Non-pigmented ciliary epithelial cell (primary cell): ENCODE measurements at places on chromosomes 1 and 21.

- DNase-seq: no peak
Observed at GRCh38 chr1:218430822-218431221, 85.7 kb downstream of the TGFB2 start.

DNA sequence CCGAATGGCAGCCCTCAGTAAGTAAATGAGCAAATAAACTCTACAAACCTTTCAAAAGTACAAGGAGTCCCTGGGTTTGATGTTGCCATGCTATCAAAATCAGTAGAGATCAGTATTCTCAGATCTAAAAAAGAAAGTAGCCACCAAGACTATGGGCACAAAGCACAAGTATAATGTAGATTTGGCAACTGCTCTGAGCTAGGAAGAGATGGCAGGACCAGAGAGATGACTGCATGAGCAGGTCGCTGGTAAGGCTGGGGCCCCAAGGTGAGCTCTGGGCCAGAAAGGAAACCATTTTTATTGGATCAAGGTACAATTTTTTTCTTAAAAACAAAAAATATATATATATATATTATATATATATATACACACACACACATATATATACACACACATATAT is 3.1 kb upstream of the ADORA3 start:
- DNase-seq: no peak

DNA sequence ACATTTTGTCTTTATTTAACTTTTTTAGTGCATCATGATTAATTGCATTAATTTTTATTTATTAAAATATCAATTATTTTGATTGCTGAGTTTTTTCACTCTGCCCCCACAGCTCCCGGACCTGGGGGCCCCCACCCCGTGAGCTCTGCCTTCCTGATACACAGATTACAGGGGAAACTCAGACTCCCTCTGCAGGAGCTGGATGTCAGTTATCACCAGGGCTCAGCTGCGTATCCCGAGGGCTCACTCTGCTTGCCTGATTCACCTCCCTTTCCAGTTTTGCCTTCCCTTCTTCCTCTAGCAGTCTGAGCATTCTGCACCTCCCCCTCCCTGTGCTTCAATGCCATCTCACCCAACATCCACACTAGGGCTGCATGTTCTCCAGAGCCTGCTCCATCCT is 98.2 kb downstream of the ATP1A1 start:
- DNase-seq: no peak

DNA sequence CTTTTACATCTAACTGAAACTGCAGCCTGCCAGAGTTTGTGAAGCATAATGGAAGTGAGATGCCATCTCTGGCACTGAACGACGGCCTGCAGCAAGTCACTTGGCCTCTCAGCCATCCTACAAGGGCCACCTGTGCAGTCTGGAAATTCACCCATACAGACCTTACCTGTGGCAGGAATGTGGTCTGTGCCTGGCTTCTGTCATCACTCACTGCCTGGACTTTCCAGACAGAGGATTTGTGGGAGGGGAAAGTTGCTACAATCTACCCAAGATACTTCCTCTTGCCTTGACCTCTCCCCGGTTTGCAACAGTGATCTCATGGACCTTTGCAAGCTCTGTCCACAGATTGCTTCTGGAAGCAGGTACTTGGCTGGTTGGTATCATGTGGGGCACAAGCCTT is 58.4 kb upstream of the ATP1B1 start:
- DNase-seq: no peak

- no peak for DNase-seq
Observed at GRCh38 chr1:27001570-27002360, 8.3 kb downstream of the TRNP1 start.

GRCh38 chr1:180534214-180534613 is 24.6 kb upstream of the OVAAL start:
- DNase-seq: no peak

- no peak for DNase-seq
Observed at GRCh38 chr21:31018232-31018631, 20.0 kb downstream of the KRTAP19-8 start.

GRCh38 chr1:204670152-204670927 is 15.2 kb downstream of the LRRN2 start:
- DNase-seq: peak; percentile 4

DNA sequence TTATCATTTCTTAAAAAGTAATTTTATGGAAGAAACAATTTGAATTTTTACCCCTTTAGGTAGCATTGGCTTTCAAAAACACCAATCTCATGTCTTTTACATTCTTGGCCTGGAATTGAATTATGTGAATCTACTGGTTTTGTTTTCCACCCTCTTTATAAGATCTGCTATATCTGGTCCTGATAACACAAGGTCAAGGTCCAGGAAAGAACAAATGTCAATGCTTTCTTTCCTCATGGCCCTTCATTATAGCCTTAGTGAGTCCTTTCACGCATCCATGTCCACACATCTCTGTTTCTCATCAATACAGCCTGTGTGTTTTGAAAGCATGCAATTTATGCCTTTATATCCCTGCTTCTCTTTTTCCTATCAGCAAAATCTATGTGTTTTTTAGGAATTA is 24.0 kb upstream of the DR1 start:
- no peak for DNase-seq

DNA sequence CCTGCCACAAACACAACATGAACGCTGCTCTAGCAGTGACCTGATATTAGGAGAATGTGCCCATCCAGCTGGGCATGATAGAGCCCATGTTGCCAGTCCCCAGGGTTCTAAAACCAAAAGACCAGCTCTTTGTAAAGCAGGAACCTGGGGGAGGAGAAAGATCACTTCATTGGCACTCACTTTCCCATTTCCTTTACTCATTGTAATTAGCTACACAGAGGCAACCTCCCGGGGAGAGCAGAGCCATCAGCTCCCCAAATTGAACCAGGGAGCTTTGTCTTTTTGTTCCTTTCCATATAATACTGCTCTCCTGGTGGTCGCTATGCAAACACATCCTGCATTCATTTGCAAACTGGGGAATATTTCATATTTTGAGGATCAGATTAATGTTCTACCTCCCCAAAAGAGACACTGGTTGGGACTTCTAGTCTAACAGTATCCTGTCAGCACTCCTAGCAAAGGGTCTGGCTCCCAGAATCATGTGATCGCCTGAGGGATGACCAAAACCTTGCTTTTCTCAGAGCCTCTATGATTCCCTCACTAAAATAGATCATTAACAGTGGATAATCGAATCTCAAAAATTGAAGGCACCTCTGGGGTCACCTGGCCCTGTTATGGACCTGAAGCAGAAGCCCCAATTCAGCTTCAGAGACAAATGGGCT is 76.7 kb upstream of the CD1D start:
- no peak for DNase-seq

GRCh38 chr1:236214761-236215160 is 67.0 kb downstream of the ERO1B start:
- DNase-seq: no peak
